Breast epithelium (tissue), 4 donors: ENCODE measurements at places on chromosomes 1 and 21. TPM values are rescaled to one million over a fixed set of nuclear protein-coding genes. Genes with fewer than 3 reads are reported as not detected.
A peak's percentile ranks its signal among the peaks of the same experiment; 100 is the strongest.

- no peaks in the 10 kb centered on the region for H3K4me1 ChIP-seq
- no peak overlapping the region for H3K27ac ChIP-seq
- no peaks in the 10 kb centered on the region for H3K27me3 ChIP-seq
- no peaks in the 10 kb centered on the region for H3K36me3 ChIP-seq
- DNase-seq = no peak
Observed at GRCh38 chr1:156833603-156834002, 17.0 kb upstream of the SH2D2A start.

GRCh38 chr21:34882719-34883131 is 166.4 kb downstream of the RUNX1 start:
- H3K4me1 ChIP-seq = peaks cover 6% of the 10 kb centered on the region
- peak overlapping the region; percentile 97 for H3K27ac ChIP-seq
- DNase-seq = no peak
- H3K27me3 ChIP-seq = no peaks in the 10 kb centered on the region
- no peaks in the 10 kb centered on the region for H3K36me3 ChIP-seq

DNA sequence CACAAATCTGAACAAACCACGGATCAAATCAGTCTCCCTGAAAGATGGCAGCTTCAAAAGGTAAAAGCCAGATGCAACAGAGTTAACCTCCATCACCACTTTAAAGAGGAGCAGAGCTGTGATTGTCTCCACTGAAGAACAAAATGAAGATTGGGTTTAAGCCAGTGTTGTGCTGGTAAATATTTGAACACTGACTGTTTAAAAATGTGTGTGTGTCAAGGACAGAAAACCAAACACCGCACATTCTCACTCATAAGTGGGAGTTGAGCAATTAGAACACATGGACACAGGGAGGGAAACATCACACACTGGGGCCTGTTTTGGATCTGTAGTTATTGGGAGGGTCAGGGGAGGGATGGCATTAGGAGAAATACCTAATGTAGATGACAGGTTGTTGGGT is 83.9 kb downstream of the ST6GALNAC5 start:
- H3K4me1 ChIP-seq = no peaks in the 10 kb centered on the region
- no peaks in the 10 kb centered on the region for H3K36me3 ChIP-seq
- no peak overlapping the region for H3K27ac ChIP-seq
- H3K27me3 ChIP-seq = no peaks in the 10 kb centered on the region
- no peak for DNase-seq

GRCh38 chr1:3680488-3681230 is 28.3 kb downstream of the TP73 start:
- no peaks in the 10 kb centered on the region for H3K4me1 ChIP-seq
- H3K27me3 ChIP-seq = no peaks in the 10 kb centered on the region
- no peak for DNase-seq
- H3K4me3 ChIP-seq = no peak overlapping the region
- no peaks in the 10 kb centered on the region for H3K36me3 ChIP-seq
- no peak overlapping the region for H3K27ac ChIP-seq

DNA sequence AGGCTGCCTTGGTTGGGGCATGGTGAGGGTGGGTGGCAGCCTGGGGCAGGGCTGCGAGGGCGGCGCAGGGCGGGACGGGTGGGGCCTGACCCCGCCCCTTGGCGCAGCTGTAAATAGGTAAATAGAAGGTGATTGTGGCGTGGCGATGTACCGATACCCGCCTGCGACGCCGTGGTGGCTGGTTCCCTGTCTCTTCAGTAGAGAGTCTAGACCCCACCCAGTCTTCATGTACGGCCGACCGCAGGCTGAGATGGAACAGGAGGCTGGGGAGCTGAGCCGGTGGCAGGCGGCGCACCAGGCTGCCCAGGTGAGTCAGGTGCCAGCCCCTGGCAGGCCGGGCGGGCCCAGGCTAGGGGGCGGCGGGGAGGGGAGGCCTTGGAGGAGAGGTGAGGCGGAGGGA is at the start of gene KLF17:
Gene KLF17, plus strand, starts transcription at position 140 of the 400 bp plus-strand sequence. Its CDS starts 87 bp downstream, at position 227.
- no peaks in the 10 kb centered on the region for H3K36me3 ChIP-seq
- no peaks in the 10 kb centered on the region for H3K27me3 ChIP-seq
- no peaks in the 10 kb centered on the region for H3K4me1 ChIP-seq
- DNase-seq = no peak
- no peak within 1 kb of the TSS for H3K4me3 ChIP-seq

DNA sequence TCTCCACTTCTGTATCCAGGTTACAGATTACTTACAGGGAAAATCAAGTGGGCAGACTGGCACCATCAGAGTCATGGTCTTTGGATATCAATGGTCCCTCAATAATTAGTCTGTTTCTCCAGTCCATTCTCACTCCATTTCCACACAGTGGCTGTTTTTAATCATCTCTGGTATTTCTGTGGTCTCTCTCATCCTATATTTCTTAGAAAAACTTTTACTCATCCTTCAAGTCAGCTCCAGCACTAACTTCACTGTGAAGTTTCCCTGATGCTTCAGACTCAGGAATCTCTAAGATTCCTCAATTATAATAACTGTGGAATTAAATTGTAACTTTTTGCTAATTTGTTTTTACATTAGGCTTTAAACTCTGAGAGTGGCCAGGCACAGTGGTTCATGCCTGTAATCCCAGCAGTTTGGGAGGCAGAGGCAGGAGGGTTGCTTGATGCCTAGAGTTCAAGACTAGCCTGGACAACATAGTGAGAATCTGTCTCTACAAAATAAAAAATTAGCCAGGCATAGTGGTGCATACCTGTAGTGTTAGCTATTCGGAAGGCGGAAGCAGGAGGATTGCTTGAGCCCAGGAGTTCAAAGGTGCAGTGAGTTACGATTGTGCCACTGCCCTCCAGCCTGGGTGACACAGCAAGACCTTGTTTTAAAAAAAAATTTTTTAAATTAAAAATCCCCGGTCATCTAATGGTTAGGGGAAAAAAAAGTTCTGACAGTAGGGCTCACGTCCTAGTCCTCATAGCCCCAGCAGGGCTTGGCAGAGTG is 10.6 kb downstream of the CD160 start:
- DNase-seq = no peak
- no peaks in the 10 kb centered on the region for H3K27me3 ChIP-seq
- no peak overlapping the region for H3K4me3 ChIP-seq
- H3K4me1 ChIP-seq = no peaks in the 10 kb centered on the region
- no peak overlapping the region for H3K27ac ChIP-seq

DNA sequence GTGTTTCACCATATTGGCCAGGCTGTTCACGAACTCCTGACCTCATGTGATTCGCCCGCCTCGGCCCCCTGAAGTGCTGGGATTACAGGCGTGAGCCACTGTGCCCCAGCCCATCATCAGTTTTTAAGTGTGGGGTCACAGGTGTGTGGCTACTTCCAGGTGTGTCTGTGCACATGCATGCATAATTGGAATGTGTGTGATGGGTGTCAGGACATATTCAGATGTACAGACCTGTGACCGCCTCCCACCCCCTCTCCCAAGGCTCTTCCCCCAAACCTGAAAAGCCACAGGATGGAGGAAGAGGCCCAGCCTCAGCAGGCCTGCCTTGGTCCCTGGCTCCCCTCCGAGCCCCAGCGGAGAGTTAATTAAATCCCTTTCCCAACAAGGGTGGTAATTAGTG is 37.3 kb upstream of the CSF3R start:
- no peaks in the 10 kb centered on the region for H3K36me3 ChIP-seq
- H3K4me3 ChIP-seq = no peak overlapping the region
- no peaks in the 10 kb centered on the region for H3K27me3 ChIP-seq
- H3K27ac ChIP-seq = no peak overlapping the region
- DNase-seq = no peak
- no peaks in the 10 kb centered on the region for H3K4me1 ChIP-seq

- H3K27ac ChIP-seq = no peak overlapping the region
- H3K36me3 ChIP-seq = no peaks in the 10 kb centered on the region
- no peaks in the 10 kb centered on the region for H3K27me3 ChIP-seq
- no peaks in the 10 kb centered on the region for H3K4me1 ChIP-seq
- H3K4me3 ChIP-seq = no peak overlapping the region
Observed at GRCh38 chr1:87182611-87183010, 146.1 kb upstream of the LMO4 start.

DNA sequence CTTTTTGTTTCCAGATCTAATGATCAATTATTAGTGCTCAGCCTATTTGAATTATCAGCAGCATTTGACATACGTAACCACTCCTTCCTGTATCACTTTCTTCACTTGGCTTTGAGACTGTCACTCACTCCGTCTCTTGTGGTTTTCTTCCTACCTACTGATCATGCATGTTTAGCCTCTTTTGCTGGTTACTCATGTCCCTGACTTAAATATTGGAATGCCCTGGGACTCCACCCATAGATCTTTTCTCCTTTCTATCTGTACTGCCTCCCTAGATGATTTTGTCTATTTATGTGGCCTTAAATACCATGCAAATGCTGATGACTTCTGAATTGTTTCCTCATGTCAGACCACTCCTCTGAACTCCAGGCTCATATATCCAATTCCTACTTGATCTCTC is 57.7 kb upstream of the PDE4B start:
- no peaks in the 10 kb centered on the region for H3K36me3 ChIP-seq
- no peak for DNase-seq
- no peak overlapping the region for H3K27ac ChIP-seq
- no peaks in the 10 kb centered on the region for H3K4me1 ChIP-seq
- no peak overlapping the region for H3K4me3 ChIP-seq

DNA sequence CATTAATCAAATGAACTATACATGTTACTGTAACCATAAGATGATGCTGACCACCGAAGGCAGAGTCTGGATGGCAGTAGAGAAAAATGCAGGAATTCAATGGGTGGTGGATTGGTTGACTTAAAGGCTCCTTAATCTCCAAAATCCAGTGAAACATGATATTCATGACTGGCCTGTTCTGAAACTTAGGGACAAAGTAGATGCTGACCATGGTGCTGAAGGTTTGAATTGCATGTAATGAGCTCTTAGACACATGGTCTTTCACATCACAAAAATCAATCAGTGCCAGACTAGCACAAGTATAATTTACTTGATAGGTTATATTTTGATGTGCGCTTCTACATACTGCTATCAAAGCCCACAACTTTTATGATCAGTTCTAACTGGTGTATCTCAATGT is 30.9 kb upstream of the NTMT2 start:
- H3K4me1 ChIP-seq = no peaks in the 10 kb centered on the region
- no peaks in the 10 kb centered on the region for H3K36me3 ChIP-seq
- H3K4me3 ChIP-seq = no peak overlapping the region
- H3K27me3 ChIP-seq = no peaks in the 10 kb centered on the region
- no peak for DNase-seq
- H3K27ac ChIP-seq = no peak overlapping the region

DNA sequence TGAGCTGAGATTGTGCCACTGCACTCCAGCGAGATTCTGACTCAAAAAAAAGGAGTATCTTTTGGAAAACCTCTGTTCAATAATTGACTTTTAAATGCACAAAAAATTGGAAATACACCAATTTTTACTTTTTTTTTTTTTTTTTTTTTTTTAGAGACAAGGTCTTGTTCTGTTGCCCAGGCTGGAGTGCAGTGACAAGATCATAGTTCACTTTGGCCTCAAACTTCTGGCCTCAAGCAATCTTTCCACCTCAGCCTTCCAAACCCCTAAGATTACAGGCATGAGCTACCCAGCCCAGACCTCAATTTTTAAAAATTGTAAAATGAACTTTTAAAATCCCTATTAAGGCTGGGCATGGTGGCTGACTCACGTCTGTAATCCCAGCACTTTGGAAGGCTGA is 30.8 kb downstream of the NEK2 start:
- H3K36me3 ChIP-seq = no peaks in the 10 kb centered on the region
- no peak overlapping the region for H3K27ac ChIP-seq
- H3K4me1 ChIP-seq = no peaks in the 10 kb centered on the region
- no peak overlapping the region for H3K4me3 ChIP-seq
- no peak for DNase-seq

GRCh38 chr21:42062236-42063022 is 8.7 kb upstream of the UMODL1 start:
- H3K4me3 ChIP-seq = no peak overlapping the region
- no peaks in the 10 kb centered on the region for H3K36me3 ChIP-seq
- peak; percentile 59 for DNase-seq
- no peak overlapping the region for H3K27ac ChIP-seq
- no peaks in the 10 kb centered on the region for H3K27me3 ChIP-seq

GRCh38 chr1:207805841-207806421 is 54.1 kb downstream of the CD46 start:
- DNase-seq = no peak
- H3K36me3 ChIP-seq = peaks cover 7% of the 10 kb centered on the region
- no peaks in the 10 kb centered on the region for H3K27me3 ChIP-seq
- H3K27ac ChIP-seq = peak overlapping the region; percentile 60

GRCh38 chr1:108106775-108107174 is 93.4 kb downstream of the SLC25A24 start:
- no peak overlapping the region for H3K4me3 ChIP-seq
- no peaks in the 10 kb centered on the region for H3K4me1 ChIP-seq

GRCh38 chr21:34625030-34625593 is 10.2 kb upstream of the RCAN1 start:
- H3K4me1 ChIP-seq = no peaks in the 10 kb centered on the region
- H3K27ac ChIP-seq = no peak overlapping the region
- H3K4me3 ChIP-seq = no peak overlapping the region
- H3K36me3 ChIP-seq = no peaks in the 10 kb centered on the region
- DNase-seq = no peak

- no peaks in the 10 kb centered on the region for H3K4me1 ChIP-seq
- H3K36me3 ChIP-seq = no peaks in the 10 kb centered on the region
- no peak for DNase-seq
- no peak overlapping the region for H3K4me3 ChIP-seq
Observed at GRCh38 chr21:36848730-36849274, 117.7 kb downstream of the HLCS start.

DNA sequence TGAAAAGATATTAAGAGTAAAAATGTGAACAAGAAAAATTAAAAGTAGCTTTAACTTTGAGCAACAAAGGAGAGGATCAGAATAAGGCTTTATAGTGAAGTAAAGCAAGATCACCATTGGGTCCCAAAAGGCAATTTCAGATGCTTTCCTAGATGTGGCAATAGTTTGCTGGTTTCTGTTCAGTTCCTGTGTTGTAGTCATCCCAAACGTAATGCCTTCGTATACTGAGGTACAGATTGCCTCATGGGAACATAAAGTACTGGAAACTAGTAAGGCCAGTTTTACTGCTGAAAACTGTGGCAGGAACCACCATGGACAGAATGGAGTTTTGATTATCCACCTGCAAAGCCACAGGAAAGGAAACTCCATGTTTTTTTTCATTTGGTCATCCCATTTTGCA is 283.5 kb upstream of the SGIP1 start:
- no peak for DNase-seq
- H3K27ac ChIP-seq = no peak overlapping the region
- H3K36me3 ChIP-seq = no peaks in the 10 kb centered on the region
- no peaks in the 10 kb centered on the region for H3K27me3 ChIP-seq

Gene HOOK1
- 12.5 TPM for total RNA-seq

Gene GFI1
- total RNA-seq = 1.5 TPM

Gene ATP1B1
- total RNA-seq = 46.9 TPM

Gene TRIM67
- total RNA-seq = not detected

Gene LHX8
- not detected for total RNA-seq

Gene TEKT2
- 1.2 TPM for total RNA-seq

Gene GPR153
- 34.6 TPM for total RNA-seq

Gene ORC1
- 0.33 TPM for total RNA-seq

Gene KIF17
- 3.5 TPM for total RNA-seq

Gene LCE1C
- not detected for total RNA-seq

Gene KLF17
- total RNA-seq = not detected

Gene C1QB
- 330 TPM for total RNA-seq

Gene MAP3K7CL
- total RNA-seq = 1.8 TPM

Gene DENND2C
- 2.6 TPM for total RNA-seq

Gene BEND5
- 3.2 TPM for total RNA-seq
